ENCODE measurements at places on chromosomes 12 and 14. TPM values are rescaled to one million over a fixed set of nuclear protein-coding genes. Genes with fewer than 3 reads are reported as not detected.

CLIP1 gene
- total RNA-seq = 49.5 TPM

ERBB3 gene
- total RNA-seq = 0.88 TPM

RNASE7 gene
- not detected for total RNA-seq

GALNT16 gene
- total RNA-seq = 0.19 TPM

GARIN6 gene
- total RNA-seq = not detected

ENDOU gene
- total RNA-seq = not detected

PRICKLE1 gene
- total RNA-seq = 11.6 TPM

CD69 gene
- 0.23 TPM for total RNA-seq

GRIN2B gene
- not detected for total RNA-seq
